ENCODE measurements at places on chromosomes 7 and 10.

DNA sequence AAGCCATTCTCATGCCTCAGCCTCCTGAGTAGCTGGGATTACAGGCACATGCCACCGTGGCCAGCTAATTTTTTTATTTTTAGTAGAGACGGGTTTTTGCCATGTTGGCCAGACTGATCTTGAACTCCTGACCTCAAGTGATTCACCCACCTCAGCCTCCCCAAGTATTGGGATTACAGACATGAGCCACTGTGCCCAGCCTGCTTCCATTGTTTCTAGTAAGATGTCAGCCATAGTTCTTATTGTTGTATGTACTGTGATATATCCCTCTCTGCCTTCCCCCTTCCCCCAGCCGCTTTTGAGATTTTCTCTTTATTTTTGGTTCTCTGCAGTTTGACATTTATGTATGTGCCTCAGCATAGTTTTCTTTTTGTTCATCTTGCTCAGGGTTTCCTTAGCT, 87.9 kb upstream of the KLF14 start:
- no peak for DNase-seq

GRCh38 chr7:129676017-129676897, 64.7 kb downstream of the NRF1 start:
- DNase-seq: no peak

DNA sequence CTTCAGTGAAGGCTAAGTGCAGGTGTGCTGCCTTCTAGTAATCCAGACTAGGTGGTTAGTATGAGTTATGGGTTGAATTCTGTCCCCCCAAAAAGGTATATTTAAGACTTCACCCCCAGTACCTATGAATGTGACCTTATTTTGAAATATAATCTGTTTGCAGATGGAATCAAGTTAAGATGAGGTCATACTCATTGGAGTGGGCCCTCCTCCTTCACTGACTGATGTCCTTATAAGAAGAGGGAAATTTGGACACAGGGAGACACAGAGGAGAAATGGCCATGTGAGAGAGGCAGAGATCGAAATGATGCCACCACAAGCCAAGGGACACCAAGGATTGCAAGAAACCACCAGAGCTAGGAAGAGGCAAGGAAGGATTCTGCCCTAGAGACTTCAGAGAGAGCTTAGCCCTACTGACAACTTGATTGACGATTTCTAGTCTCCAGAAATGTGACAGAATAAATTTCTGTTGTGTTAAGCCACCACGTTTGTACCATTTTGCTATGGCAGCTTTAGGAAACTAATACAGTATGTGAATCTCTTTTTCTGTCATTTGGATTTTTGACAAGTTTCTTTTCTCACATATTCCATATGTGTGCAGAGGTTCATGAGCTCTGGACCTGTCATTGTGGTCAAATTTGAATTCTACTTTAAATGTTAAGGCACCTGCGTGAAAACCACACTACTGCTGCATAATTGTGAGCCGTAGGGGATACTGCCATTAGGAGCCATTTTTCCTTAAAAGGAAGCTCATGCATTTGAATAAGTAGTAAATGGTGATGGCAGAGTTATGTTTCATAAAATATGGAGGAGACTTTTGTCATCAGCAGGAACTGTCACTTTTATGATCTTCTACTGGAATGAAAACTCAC, 2.6 kb upstream of the RPA3 start:
- no peak for DNase-seq

GRCh38 chr10:133167693-133168616, 7.9 kb downstream of the KNDC1 start:
- no peak for DNase-seq

DNA sequence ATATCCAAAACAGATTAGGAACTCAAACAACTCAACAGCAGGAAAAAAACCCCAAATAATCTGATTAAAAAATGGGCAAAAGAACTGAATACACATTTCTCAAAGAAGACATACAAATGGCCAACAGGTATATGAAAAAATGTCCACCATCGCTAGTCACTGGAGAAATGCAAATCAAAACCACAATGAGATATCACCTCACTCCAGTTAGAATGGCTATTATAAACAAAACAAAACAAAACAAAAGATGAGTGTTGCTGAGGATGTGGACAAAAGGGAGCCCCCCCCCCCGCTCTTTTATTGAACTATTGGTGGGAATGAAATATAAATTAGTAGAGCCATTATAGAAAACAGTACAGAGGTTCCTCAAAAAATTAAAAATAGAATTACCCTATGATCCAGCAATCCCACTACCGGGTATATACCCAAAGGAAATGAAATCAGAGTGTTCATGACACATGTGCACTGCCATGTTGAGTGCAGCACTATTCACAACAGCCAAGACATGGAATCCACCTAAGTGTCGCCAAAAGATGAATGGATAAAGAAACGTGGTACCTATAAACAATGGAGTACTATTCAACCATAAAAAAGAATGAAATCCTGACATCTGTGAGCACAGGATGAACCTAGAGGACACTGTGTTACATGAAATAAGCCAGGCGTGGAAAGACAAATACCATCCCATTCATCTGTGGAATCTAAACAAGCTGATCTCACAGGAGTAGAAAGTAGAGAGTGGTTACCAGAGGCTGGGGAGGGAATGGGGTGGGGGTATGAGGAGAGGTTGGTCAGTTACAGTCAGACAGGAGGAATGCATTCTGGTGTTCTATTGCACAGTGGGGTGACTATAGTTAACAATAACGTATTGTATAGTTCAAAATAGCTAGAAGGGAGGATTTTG, 78.1 kb upstream of the RHEB start:
- no peak for DNase-seq

DNA sequence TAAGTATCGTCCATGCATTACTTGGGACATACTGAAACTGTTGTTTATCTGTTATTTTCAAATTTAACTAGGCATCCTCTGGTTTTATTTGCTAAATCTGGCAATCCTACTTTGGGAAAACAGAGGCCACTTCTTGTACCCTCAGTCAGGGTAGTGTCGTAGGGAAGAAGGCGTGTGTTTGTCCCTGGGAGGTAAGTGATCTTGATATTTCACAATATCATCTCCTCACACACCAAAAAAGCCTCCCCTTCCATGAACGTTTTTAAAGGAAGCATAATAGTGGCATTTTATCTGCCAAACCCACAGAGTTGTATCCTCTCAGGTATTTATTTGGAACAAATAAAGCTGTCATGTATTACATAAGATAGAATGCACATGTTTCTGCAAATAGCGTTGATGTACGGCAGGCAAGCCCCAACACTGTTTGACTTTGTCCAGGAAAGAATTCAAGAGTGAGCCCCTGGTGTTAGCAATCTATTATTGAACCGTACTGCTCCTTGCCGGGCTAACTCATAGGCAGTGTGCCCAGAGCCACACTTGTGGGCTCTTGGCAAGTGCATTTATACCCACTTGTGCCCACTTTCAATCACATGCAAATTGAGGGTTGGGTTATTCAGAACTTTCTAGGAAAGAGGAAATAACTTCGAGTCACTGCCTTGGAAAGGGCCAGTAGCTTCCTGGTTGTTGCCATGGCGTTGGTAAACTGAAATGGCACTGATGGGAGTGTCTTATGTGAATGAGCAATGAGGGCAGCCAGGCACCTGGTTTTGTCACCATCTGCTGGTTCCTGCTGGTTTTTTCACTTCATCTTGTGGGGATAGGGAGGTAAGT, 266.0 kb downstream of the USP6NL start:
- no peak for DNase-seq

DNA sequence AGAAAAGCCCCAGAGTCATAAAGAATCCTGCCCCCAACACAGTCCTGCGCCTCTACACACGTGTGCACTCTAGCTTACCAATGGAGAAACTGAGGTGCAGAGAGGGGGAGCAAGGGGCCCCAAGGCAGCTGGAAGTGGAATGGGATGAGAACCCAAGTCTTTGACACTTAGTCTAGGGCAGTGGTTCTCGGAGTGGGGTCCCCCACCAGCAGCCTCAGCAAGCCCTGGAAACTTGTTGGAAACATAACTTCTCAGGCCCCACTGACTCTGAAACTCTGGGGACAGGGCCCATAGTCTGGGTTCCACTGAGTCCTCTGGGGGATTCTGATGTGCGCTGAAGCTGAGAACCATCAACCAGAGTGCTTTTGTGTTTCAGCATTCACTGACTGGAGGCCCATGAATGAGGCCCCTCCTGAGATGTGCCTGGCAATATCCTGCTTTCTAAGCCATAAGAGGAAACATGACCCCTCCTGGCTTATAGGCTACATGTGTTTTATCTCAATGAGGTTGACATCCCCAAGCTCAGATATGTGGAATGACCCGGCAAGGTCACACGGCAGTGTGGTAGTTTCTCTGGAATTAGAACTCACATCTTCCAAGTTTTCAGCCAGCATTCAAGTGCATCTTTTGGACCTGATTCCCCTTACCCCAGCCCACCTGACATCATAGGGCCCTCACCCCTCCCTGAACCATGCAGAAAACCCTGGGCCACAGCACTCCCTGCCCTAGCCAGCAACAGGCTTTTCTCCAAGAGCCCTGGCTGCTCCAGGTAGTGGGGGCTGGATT, 147.3 kb upstream of the PCBD1 start:
- DNase-seq: no peak

DNA sequence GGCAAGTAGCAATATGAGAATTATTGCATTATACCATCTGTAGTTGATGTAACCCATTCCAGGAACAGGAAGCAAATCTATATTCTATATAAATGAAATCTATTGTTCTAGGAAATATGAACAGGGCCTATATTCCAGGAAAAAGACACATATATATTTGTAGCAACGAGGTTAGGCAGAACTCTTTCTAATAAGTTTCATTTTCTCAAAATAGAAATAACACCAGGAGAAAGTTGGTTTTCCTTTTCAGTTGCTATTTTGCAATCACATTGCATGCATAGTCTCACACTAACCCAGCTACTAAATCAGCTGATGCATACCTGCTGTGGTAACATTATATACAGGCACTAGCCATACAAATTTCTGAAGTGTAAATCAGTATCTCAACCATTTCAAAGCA, 6.2 kb upstream of the IFIT2 start:
- DNase-seq: no peak

- DNase-seq: no peak
These were observed 320.4 kb downstream of the GLRX3 start for GRCh38 chr10:130456616-130457015.

Measured in activated T-helper 1 cell treated with Interleukin-2 at 50 U/mL for 16 hours (primary cell).